ENCODE measurements at places on chromosomes 4 and X. TPM values are rescaled to one million over a fixed set of nuclear protein-coding genes. Genes with fewer than 3 reads are reported as not detected.

LONRF3 gene
- 2.4 TPM for total RNA-seq

PCDH11X gene
- not detected for total RNA-seq

CCDC158 gene
- not detected for total RNA-seq

APLN gene
- total RNA-seq: 0.57 TPM

ADGRG2 gene
- total RNA-seq: not detected

OCIAD2 gene
- 64.0 TPM for total RNA-seq

SHROOM4 gene
- total RNA-seq: not detected

IDUA gene
- total RNA-seq: 13.4 TPM

FHDC1 gene
- 0.04 TPM for total RNA-seq
